Activated CD4-positive, alpha-beta T cell treated with anti-CD3 and anti-CD28 coated beads, Interleukin-2, amount 50 U/mL, for 48 hours (primary cell): ENCODE measurements at places on chromosomes 4 and X.

DNA sequence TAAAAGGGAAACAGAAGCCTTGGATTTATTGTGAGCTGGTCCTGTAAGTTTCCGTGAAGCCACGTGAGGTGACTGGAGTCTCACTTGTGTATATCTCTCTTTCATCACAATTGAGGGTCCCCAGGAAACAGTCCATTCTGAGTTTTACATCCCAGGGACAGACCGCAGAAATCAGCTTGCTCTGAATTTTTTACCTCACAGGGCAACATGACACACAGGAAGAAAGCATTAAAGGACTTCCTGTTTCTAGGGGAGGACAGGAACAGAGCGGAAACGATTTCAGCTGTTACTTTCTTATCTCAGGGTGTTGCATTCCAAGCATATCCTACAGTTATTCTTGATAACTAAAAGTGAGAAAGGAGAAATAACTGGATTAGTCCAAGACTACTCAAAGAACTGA, 553.5 kb downstream of the TRAM1L1 start:
- DNase-seq: no peak

DNA sequence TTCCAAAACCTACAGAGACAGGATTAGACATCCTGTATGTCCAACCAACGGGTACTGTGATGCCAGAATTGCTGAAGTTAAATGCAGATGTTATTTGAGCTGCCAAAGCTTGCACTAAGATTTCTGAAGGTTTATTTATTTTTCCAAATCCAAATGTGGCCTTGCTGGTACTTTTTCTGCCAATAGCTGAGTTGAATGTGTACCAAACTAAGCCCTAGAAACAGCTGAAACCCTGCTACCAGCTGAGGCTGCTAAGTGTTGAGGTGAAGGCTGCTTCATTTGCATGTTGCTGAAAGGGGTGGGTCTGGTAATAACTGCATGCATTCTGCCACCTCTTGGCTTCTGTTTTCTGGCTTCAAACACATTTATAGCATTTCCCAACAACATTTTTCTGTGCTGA, 366.5 kb downstream of the FAT4 start:
- no peak for DNase-seq

DNA sequence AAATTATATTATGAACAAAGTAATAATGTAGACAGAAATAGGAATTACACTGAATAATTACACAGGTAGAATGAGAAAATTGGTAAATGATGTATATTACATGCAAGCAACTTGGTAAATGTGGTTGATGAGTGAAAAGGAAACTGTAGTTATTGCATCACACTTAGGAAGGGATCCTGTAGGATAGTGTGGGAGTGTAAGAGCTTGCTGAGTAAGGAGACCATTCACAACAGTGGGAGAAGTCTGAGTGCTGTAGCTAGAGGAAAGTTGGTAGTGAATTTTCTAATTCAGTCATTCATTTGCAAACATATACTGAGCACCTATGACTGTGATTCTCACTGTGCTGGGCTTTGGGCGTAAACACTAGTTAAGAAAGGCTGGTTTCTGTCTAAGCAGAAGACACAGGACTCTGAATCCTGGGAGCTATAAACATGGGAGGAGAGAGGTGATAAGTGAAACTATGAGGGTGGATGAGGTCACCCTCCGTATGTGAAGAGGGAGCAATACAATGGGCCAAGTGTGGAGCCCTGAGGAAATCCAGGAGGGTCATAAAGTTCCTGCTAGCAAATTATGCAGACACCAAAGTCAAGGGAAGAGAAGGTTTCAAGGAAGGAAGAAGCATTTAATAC, 14.2 kb upstream of the CPE start:
- DNase-seq: no peak

- no peak for DNase-seq
Measured at GRCh38 chrX:28880136-28880535, 292.9 kb downstream of the IL1RAPL1 start.

- no peak for DNase-seq
Measured at GRCh38 chr4:78621395-78621794, 69.8 kb downstream of the ANXA3 start.

- DNase-seq: no peak
Measured at GRCh38 chr4:119110121-119110520, 25.5 kb upstream of the MYOZ2 start.

GRCh38 chr4:15778289-15779241, at the start of gene CD38:
Gene CD38, plus strand, starts transcription at chr4:15778328. Its CDS starts 87 bp downstream, at chr4:15778415.
- DNase-seq: peak; percentile 66

GRCh38 chrX:97842468-97843199, 958.9 kb downstream of the RPA4 start:
- no peak for DNase-seq

- DNase-seq: no peak
Measured at GRCh38 chrX:31796624-31797023, 724.8 kb upstream of the FTHL17 start.

- peak; percentile 25 for DNase-seq
Measured at GRCh38 chrX:17377795-17378194, 2.8 kb downstream of the NHS start.

GRCh38 chrX:120419463-120419862, 49.6 kb downstream of the LAMP2 start:
- no peak for DNase-seq

DNA sequence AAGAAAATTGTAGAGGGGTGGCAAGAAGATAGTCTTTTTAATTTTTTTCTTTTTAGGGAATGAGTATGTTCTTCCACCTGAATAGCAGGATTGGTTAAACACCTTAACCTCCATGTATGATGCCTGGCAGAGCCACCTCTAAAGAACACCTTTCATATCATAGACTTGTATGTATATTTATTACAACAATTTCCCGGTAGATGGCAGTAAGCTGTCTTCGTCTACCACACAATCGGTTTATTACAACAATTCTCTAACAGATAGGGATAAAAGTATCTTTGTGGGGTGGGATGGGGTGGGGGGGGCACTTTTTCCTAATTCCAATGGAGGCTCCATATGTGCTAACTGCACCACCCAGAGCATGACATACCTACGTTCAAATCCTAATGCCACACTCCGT, 255.5 kb downstream of the LDB2 start:
- no peak for DNase-seq

DNA sequence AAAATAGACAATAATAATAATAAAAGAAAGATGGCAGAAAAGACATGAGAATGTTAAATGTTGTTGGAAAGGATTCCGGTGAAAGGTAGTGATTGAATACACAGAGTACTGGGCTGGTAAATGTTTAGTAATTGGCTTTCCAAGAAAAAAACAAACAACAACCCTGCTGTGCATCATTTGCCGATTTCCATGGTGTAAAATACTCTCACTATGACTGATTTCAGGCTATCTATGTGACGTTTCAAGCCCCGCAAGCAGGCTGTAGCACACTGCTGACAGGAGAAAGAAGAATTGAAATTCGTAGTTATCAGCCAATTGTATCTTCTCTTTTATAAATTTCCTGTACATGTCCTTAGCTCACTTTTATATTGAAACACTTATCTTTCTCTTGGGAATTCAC, 13.6 kb upstream of the SEPTIN6 start:
- DNase-seq: no peak

- no peak for DNase-seq
Measured at GRCh38 chr4:6538575-6538974, 36.4 kb upstream of the MAN2B2 start.

DNA sequence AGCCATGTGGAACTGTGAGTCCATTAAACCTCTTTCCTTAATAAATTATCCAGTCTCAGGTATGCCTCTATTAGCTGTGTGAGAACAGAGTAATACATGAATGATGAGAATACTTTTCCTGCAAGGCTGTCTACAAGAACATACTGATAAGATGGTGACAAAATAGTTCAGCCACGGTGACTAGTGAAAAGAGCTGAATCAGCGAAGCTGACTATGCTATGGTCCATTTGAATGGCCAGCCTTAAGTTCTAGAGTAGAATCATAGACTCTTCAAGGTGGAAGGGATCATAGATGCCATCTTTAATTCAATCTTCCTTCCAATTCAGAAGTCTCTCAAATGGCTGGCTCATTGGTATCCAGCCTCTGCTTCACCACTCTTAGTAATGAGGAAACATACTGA, 163.3 kb downstream of the SPANXN1 start:
- no peak for DNase-seq

- DNase-seq: no peak
Measured at GRCh38 chr4:8322794-8323704, 53.5 kb downstream of the HTRA3 start.

GRCh38 chr4:41256131-41256739, 493 bp upstream of the UCHL1 start:
- no peak for DNase-seq

DNA sequence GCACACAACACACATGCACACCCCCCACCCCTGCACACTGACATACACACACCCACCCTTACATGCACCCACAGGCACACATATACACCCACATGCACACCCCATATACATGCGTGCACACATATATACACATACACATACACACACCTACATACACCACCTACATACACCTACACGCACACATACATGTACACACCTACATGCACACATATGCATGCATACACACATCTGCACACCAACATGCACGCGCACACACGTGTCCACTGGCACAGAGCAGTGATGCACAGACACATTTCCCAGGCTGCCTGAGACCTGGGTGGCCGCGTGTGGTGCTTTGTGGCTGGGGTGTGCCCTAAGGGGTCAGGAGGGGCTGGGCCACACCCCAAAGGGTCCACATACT, 31.7 kb downstream of the FGFRL1 start:
- DNase-seq: no peak
